Natural killer cell treated with Interleukin-12 subunit alpha and Interleukin-12 subunit beta and Interleukin-15 and Interleukin-18, amount 100 ng/mL, for 72 hours (primary cell): ENCODE measurements at places on chromosomes 7 and 10.
A peak's percentile ranks its signal among the peaks of the same experiment; 100 is the strongest.

DNA sequence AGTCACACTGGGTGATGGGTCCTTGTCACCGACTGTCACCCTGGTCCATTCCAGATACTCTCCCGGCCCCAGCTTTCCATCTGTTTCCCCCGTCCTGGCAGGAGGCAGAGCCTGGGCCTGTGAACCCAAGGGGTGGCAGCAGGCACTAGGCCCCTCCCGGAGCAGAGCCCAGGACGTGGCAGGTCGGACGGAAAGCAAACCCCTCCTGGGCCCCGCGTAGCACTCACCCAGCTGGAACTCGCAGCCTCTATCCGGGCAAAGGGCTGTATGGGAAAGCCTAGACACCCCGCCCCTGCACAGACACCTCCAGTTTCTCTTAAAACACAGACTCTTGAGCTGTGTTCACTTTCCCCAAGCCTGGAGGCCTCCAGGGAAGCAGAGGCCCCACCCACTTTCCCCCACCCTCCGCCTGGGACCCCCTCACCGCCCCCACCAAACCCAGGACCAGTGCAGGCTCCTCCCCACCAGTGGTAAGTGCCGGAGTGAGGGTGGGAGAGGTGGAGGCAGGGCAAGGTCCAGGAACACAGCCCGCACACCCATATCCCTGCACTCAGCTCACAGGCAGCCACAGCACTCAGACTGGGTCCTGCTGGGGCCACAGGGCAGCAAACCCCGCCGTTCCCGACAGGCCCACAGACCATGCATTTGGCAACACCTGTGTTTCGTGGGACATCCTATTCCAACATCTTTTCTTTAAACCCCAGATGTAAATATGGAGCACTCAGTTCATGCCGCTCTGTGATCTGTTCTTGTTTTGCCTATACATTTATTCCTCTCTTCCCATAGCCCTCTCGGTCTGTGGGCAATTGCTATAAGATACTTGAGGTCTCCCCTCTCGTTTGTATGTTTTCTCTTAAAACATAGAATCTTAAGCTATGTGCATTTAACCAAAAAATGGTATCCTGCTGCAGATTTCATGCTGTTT is 98.2 kb upstream of the PDGFA start:
- DNase-seq, result no peak

GRCh38 chr10:71332466-71332865 is 13.4 kb downstream of the SLC29A3 start:
- no peak for DNase-seq

DNA sequence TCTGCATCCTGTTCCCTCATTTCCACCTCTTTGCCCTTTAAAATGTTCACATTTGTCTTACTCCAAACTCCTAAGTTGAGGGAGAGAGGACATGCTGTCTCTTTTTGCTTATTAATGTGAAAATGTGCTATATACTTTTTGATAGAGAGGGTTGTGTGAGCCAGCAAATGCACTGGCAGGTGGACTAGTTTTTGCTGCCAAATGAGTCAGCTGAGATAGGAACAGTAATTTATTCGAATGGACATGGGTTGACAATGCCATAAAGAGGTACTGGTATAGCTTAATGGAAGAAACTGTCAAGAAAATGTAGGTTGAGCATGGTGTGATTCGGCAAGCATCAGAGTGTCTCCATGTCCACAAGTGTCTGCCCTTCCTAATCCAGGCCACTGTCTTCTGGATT is 9.2 kb upstream of the TRUB1 start:
- no peak for DNase-seq

GRCh38 chr10:90180886-90181691 is 479.7 kb downstream of the KIF20B start:
- no peak for DNase-seq

GRCh38 chr7:127652333-127653248 is 597 bp downstream of the SND1 start:
- DNase-seq, result no peak

- DNase-seq, result no peak
Measured at GRCh38 chr10:99924451-99925255, 85.1 kb downstream of the DNMBP start.

DNA sequence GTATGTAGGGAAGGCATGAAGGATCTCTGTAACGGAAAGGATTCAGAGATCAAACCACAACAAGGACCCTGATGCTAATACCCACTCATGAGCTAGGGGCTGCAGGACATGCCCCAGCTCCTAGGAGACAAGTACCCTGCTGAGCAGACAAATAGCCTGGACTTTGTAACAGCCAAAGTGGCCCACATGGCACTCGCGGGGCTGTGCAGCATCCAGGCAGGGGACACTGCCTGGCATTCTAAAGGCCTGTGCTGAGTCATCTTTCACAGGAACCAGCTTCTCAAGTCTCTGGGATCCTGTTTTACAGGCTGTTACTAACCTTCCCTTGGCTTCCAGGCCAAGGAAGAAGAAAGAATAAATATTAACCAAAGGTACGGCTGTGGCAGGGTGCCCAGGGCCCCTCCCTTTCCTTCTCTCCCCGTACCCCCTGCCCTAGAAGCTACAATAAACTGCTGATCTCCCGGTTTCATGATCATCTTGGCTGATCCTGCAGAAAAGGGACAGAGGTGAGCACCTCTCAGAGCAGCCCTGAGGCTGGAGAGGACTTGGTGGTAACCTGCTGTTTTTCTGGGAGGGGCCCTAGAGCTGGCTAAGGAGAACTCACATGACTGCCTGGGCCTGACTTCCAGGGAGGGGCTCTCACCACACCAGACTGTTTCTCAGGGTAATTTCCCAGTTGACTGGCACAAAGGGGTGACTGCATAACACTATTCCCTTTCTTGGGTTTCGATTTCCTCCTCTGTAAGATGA is 4.2 kb upstream of the RPEL1 start:
- no peak for DNase-seq

GRCh38 chr7:134016942-134017303 is 110.2 kb upstream of the LRGUK start:
- DNase-seq, result no peak

GRCh38 chr7:114100810-114101209 is 182.0 kb upstream of the PPP1R3A start:
- DNase-seq, result no peak

GRCh38 chr10:29482591-29483431 is 152.0 kb downstream of the SVIL start:
- no peak for DNase-seq

- no peak for DNase-seq
Measured at GRCh38 chr10:95837356-95837776, 70.4 kb upstream of the CC2D2B start.

GRCh38 chr7:107977048-107977447 is 25.9 kb downstream of the LAMB1 start:
- DNase-seq, result no peak

DNA sequence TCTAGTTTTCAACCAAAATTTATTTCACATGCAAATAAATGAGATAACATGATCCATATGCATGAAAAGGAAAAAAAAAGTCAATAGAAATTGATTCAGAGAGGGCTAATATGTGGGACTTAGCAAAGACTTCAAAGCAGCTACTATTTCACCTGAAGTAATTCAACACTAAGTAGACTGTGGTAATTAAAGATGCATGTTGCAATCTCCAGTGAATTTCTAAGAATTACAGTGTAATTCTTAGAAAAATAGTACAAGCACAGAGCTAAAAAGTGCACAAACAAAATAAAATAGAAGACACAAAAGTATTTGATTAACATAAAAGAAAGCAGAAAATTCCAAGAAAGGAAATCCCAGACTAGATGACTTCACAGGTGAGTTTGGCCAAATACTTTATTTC is 25.7 kb downstream of the GPR22 start:
- no peak for DNase-seq

GRCh38 chr10:75403939-75404814 is 2.6 kb upstream of the ZNF503 start:
- DNase-seq, result no peak

DNA sequence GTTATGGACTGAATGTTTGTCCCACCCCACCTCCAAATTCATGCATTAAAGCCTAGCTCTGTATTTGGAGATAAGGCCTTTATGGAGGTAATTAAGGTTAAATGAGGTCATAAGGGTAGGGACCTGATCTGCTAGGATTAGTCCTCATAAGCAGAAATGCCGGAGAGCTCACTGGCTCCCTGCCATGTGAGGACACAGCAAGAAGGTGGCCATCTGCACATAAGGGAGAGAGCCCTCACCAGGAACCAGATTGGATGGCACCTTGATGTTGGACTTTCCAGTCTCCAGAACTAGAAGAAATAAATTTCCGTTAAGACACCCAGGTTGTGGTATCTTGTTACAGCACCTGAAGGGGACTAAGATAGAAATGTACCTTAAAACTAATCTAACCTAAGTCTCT is 816.1 kb upstream of the C7orf33 start:
- no peak for DNase-seq

DNA sequence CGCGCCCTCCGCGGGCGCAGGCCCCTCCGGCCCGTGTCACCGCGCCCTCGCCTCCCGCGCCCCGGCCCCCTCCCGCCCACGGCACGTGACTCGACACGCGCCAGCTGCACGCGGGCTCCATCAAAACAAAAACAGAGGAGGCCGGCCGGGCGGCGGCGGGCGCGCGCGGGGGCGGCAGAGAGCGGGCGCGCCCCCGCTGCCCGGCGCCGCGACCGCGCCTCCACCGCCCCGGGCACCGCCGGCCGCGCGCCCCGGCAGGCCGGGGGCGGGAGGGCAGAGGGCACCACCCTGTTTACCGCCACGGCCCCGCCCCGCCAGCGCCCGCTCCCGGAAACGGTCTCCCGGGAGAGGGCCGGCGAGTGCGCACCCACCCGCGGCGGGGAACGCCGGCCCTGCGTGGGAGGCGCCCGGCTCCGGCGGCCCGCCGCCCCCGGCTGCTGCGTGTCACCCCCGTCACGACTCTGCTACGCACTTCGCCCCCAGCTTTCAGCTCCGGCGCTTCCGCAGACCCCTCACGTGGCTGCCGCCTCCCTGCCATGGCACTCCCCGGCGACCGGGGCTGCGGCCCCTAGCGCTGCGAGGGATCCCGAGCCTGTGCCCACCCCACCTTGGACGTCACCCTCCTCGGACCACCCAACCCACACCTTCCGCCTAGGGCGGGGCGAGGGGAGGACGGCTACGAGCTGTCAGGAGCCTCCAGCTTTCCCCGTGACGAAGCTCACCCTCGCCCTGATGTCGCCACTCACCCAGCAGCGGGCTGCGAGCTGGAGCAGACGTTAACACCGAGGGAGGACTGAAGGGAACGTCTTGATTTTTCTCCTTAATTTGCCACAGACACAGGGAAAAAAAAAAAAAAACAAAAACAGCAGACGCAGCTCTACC is 221.6 kb upstream of the MKLN1 start:
- DNase-seq, result peak; percentile 93

DNA sequence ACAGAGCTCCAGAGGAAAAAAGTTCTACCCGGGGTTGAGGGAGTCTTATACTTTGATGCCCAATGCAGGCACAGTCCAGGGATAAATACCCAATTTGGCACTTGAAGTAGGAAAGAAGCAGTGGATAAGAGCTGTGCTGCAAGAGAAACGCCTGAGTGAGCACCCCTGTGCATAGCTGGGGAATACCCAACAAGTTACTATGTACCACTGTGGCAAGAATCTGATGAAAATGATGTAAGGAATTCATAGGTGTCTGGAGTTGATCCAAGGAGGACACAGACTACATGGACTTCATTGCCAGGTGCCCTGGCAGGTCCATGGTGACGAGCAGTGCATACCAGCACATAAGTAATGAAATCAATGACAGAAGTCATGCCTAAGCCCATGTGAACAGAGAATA is 183.7 kb upstream of the FEZF1 start:
- DNase-seq, result no peak

- DNase-seq, result no peak
Measured at GRCh38 chr10:80356563-80356988, at the start of the genes DYDC1 and DYDC2. TSS of gene DYDC1 (minus strand) at chr10:80356755. CDS start at chr10:80352601, 4,154 bp downstream. TSS of gene DYDC2 (plus strand) at chr10:80356781. CDS start at chr10:80362444, 5,663 bp downstream.

DNA sequence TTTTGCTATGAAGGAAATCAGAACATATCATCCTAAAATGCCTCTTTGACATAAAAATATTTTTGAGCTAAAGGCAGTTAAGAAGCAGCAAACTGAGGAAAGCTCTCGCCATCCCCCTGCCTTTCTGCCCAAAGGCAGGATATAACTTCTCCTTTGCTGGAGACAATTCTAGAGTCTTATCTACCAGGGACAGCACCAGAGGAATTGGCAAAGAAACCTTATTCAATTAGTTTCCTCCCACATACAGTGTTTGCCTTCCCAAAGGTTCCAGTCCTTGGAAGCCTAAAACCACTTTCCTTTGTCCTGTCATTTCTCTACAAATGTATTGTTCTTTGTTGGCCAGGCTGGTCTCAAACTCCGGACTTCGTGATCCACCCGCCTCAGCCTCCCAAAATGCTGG is 33.7 kb downstream of the MASTL start:
- DNase-seq, result no peak

DNA sequence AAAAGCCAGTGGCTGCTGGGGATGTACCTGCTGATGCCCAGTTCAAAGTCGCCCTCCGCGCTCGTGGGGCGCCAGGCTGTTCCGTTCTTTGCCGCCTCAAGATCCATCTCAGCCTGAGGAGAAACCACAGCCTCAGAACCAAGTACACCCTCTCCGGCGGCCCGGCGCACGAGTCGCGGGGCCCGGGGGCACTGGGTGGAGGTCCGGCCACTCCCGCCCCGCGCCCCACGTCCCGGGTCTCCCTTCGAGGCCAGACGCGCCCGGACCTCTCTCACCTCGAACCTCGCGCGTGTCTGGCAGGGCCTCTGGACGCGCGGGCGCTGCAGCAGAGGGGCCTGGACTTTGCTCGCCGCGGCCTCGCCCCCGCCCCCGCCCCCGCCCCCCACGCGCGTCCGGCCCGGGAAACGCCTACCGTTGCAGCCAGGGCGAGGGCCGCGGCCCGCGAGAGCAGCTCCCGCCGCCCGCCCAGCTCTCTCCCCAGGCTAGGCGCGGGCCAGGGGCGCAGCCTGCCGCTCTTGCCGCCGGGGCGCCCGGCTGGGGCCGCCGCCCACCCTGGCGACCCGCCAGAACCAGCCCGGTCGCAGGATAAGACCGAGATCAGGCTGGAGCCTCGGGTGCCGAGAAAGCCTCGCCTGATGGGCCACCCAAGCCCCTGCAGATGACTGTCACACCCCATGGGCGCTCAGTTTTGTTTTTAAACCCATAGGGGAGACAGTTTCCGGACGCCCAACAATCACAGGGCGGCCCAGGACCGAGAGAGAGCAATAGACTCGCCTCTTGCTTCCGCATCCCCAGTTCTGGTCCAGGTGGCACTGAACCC is at the start of gene ABCB4:
TSS of gene ABCB4 (minus strand) at position 322 of the 820 bp plus-strand sequence. CDS start at position 107, 215 bp downstream.
- no peak for DNase-seq
